RWPE2 (cell line): ENCODE measurements at places on chromosomes 13 and 19.

GRCh38 chr13:52887165-52887564, 38.7 kb upstream of the PCDH8 start:
- DNase-seq, result no peak

- DNase-seq, result no peak
These were observed 13.2 kb downstream of the SPINT2 start for GRCh38 chr19:38277549-38277948.

DNA sequence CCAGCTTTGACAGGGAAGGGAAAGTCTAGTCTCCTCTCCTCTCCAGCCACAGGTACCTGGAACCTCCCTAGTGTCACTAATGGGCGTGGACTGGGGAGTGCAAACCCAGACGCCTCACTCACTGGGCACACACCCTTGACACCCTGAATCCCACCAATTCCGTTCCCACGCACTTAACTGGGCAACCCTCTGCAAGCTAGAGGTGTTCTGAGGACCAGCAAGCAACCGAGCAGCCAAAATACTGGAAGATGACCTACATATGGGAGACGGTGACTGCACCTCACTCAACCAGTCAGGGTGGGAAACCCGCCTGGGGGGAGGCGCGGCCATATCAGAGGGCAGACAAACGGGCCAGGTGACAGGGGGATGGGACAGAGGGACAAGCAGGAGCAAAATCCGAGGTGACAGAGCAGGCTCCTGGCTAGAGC, 991 bp downstream of the ABHD17A start:
- DNase-seq, result no peak

DNA sequence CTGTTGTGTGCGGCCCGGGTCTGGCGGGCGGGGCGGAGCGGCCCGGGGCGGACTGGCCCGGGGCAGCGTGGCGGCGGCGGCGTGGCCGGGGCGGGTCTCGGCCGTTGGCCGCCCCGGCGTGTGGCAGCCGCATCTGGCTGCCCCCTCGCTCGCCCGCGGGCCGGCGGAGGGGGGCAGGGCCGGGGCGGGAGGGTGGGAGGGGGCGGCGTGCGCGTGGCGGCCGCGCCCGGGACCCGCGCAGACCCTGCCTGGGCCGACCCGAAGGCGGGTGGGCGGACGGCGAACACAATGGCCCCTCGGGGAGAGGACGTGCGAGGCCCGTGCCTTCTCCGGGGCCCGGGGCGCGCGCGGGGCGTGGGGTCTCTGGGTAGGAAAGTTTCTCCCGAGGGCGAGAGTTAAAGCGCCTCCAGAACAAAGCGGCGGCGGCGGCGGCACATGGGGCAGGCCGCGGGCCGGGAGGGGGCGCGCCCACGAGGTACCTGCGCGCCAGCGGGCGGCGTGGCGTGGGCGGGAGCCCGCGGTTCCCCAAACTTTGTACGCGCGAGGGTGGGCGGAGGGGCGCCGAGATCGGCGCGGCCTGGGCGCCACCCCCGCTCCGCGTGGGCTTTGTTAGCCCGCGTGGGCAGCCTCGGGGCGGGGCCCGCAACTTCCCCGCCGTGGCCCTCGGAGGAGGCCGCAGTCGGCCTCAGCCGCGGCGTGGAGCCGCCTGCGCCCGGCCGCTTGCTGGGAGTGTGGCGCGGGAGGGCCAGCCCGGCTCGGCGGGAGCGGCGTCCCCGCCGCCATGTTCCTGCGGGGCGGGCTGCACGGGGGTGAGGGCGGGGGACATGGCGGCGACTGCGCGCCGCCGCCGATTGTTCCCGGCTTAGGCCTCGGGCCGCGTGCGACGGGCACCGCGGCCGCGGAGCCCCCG, 764 bp downstream of the MIR17HG start:
- no peak for DNase-seq

DNA sequence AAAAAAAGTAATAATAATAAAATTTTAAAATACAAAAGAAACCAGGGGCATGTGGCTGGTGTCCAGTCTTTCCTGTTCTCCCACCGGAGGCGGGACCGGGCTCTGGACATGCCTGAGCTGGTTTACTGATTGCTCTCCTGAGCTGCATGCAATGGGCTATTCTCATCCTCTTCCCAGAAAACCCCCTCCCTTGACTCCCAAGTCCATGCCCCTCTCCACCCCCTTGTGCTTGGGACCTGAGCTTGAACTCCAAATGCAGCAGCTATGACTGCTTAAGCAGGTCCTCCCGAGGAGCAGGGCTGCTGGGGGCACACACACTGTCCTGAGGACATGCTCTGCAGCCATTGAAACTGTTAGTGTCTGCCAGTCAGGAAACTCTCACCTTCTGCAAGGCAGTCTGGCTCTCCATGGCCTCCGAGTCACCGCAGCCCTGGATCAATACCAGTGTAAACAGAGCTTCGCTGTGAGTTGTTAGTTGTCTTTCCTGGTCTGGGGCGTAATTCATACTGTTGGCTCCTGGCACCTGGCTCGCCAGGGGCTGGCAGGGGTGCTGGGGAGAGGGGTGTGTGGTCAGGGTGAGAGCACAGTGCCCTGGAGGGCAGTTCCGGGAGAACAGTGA, 41.6 kb upstream of the CHST8 start:
- no peak for DNase-seq

- no peak for DNase-seq
These were observed 34.4 kb downstream of the VSTM1 start for GRCh38 chr19:54029301-54029700.

- DNase-seq, result no peak
These were observed 1251.9 kb upstream of the SLC10A2 start for GRCh38 chr13:104318121-104318520.

DNA sequence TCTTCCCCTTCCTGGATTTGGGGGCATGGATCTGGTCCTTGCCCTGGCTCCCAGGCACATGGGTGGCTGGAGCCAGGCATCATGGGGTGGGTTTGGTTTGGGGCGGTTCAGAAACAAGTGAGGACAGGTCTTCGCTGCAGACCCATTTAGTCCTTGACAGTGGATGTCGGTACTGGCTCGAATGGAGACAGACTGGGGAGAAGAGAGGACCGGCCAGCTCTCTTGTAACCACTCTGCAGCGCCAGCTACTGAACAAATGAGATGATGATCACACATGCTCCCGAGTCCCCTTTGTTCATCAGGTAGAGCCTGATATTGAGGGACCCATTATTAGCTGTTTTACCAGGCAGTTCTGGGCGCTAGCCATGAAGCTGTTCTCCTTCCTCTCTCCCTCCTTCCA, 64.5 kb downstream of the CHST8 start:
- DNase-seq, result no peak

- no peak for DNase-seq
These were observed 39.5 kb downstream of the FAM124A start for GRCh38 chr13:51261610-51262249.

- no peak for DNase-seq
These were observed 1.2 kb downstream of the EPS15L1 start for GRCh38 chr19:16470541-16470910.

DNA sequence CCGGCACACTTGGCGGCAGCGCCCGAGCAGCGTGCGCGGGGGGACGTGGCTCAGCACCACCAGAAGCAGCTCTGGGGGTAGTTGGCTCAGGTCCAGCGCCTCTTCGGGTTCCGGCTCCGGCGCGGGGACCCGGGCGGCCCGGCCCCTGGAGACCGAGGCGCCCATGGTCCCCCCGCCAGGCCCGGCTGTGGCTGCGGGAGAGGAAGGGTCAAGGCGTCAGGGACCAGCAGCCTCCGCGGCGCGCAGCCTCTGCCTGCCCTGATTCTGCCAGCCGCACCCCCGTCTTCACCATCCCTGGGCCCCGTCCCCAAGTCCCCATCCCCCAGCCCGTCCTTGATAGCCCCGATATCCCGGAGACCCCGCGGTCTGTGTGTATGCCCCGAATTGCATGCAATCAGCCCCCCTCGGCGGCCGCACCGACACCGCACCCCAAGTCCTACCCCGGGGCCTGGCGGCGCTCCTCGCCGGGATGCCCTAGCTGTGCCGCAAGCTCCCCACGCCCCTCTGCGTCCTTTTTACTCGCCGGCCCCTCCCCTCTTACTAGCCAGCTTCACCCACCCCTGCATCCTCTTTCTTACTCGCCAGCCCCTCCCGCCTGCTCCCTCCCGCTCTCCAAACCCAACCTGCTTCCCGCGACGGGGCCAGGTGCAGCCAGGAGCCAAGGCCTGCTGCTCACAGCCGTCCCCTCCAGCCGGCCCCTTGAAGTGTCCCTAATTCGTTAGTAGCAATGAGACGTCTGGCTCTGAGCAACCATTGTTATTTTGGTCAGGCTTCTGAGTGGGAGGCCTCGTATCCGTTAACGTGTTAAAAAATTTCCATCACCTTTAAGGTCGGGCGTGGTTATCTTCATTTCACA, at the start of gene FBXO27:
Gene FBXO27 (minus strand): TSS at position 487 of the 856 bp plus-strand sequence. CDS start 322 bp downstream, at position 165.
- peak; percentile 68 for DNase-seq

- no peak for DNase-seq
These were observed 2.0 kb downstream of the CAPN12 start for GRCh38 chr19:38742296-38742695.

- DNase-seq, result no peak
These were observed 52.9 kb downstream of the SLC7A9 start for GRCh38 chr19:32816555-32817099.

DNA sequence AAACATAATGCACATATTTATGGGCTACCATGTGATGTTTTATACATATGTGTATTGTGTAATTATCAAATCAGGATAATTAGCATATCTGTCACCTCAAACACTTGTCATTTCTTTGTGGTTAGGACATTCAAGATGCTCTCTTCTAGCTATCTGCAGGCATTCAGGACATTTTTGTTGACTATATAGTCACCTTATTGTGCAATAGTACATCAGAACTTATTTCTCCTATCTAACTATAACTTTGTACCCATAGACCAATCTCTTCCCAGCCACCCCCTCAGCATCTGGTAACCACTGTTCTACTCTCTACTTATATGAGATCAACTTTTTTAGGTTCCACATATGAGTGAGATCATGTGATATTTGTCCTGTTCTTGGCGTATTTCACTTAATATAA, 20.3 kb downstream of the ZNF420 start:
- DNase-seq, result no peak

DNA sequence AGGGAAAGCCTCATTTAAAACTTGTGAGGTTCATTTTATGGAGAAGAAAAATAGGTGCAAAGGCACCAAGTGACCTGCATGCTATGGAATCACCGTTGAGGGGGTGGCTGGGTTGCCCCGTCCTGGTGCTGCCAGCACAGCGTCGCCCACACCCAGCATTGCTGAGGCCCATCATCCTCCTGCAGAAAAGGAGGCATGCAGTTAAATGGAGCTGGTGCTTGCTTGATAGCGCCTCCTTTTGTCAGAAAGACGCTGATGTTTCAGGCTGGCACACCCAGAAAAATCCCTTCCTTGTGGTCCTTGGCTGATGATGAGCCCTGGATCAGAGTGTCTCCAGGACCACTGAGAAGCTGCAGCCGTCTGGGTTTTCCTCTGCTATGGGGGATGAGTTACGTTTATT, 36.9 kb downstream of the DHRS12 start:
- no peak for DNase-seq

GRCh38 chr19:17829855-17830566, 8.7 kb upstream of the INSL3 start:
- DNase-seq, result peak; percentile 88

- DNase-seq, result no peak
These were observed 23.1 kb upstream of the SPRY2 start for GRCh38 chr13:80363890-80364503.

- DNase-seq, result no peak
These were observed 72.5 kb downstream of the RAP2A start for GRCh38 chr13:97506511-97506910.

DNA sequence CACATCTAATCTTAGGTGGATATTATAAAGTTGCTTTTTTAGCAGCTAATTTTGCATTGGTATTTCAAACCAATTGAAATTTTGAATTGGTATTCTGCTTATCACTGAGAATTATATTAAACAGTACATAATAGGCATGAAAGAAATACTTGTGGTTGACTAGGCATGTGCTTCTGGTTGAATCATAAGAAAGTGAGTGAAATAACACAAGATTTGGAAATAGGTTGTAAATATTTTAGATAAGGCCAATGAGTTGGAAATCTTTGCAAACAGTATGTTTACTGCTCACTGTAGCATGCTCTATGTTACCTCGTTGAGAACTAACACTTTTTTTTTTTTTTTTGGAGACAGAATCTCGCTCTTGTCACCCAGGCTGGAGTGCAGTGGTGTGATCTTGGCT, 66.8 kb upstream of the RFC3 start:
- DNase-seq, result no peak

DNA sequence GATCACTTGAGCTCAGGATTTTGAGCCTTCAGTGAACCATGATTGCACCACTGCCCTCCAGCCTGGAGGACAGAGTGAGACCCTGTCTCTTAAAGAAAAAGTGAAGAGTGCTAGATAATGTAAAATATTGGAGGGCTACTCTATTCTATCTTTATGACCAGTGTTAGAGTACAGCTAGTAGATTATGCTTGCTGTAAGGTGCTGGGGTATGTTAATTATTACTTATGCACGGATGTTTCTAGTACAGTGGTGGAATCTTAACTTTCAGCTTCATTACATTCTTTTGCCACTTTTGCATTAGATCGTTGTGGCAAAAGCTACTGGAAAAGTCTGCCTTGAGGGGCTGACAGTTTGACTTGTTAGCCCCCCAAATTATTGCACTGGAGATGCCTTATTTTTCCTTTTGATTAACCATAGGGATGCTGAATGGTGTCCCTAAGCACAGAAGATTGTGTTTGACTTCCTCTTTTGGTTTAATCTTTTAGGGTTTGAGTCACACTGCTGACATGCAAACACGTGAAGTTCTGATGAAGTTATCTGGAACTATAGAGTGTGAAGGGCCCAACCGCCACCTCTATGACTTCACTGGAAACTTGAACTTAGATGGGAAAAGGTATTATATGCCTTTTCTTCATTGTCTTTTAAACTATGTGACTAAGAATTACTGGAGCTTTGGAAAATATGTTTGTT, 169.8 kb downstream of the ATP8A2 start:
- DNase-seq, result no peak

GRCh38 chr13:36872621-36873020, 47.4 kb downstream of the SMAD9 start:
- DNase-seq, result no peak

DNA sequence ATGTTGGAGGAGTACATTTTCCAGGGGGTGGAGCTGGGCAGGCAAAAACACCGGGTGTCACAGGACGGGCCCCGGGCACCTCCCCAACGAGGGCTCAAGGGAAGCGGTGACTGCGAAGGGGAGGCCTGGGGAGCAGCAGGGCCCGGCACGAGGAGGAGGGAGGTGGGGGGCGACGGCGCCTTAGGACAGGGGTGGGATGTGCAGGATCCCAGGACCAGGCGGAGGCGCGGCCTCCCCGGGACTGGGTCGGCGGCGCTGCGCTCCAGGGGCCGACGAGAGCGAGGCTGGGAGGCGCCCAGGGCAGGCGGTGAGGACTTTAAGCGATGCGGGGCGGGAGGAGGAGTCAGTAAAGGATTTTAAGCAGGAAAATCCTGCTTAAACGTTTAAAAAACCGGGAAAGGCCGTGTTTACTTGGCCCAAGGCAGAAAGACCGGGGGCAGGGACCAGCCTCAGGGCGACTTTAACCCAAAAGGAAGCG, 427 bp downstream of the ZNF160 start:
- no peak for DNase-seq

DNA sequence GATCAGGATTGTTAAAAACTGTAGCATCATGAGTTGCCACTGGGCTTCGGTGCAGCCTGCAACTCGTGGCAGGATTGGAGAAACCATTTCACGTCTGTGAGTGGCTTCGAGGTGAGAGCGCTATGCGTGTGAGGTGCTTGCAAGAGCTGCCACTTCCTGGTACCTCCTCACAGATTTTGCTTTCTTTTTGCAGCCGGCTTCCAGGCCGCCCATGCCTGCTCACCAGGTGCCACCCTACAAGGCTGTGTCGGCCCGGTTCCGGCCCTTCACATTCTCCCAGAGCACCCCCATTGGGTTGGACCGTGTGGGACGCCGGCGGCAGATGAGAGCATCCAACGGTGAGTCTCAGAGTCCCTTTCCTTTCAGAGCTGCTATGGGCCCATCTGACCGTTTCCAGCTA, 57.9 kb upstream of the C1QTNF9 start:
- DNase-seq, result no peak
